B cell (primary cell): ENCODE measurements at places on chromosomes 1 and 21. TPM values are rescaled to one million over a fixed set of nuclear protein-coding genes. Genes with fewer than 3 reads are reported as not detected.

GRCh38 chr1:210236386-210236839 is 3.8 kb downstream of the SERTAD4 start:
- DNase-seq, result no peak

DNA sequence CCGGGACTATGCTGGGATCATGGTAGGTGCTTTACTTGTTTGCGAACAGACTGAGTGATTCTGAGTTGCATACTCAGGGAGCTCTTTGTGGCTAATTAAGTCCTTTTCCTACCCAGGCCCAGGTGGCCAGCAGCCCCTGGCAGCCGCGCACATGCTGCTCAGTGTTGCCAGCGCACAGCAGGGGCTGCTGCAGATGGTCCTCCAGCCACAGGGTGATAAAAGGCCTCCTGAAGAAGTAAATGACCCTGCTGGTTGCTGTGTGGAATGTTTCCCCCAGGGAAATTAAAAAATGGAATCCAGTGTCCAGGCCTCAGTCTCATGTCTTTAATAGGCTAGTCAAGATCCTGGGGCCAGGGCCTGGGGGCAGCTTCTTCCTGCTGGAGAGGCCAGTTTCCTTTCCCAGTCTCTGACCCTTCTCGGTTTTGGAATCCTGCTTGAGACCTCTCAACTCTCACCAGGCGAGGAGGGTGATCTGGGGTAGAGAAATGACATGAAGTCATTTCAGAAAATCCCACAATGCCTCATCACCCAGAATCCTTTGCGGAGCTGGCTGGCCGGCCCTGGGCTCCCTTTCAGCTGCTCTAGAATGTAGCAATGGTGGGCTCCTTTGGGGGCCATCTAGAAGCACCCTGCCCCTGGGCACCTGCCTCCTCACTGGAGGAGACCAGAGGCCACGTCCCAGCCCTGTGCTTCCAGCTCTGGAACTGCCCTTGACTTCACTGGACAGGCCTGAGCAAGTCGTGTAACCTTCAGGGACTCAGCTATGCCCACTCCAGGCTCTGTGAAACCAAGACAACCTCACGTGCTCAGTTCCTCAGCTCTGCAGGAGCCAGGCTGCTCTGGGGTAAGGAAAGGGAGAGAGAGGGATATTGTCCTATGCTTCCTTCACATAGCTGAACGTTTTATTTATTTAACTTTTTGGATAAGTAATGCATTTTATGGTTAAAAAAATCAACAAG is 131.4 kb downstream of the MRPS6 start:
- no peak for DNase-seq

DNA sequence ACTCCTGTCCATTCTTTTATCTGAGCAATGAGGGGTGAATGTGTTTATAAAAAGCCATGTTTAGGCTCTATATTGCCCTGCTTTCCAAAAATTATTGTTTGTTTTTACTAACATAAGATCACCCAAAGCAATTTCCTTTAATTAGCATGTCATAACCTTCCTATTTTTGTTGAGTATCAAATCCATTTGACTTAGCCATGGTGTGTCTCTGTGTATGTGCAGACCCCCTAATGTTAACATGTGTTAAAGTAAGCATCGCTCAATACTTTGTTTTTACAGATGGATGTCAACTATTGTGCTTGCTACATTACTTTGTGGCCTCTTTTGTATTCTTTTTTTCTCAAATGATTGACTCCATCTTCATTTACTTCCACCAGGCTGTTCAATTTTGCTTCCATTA is 585.4 kb downstream of the USP25 start:
- no peak for DNase-seq

- DNase-seq, result no peak
Measured at GRCh38 chr1:149846042-149846441, 53.3 kb upstream of the BOLA1 start.

DNA sequence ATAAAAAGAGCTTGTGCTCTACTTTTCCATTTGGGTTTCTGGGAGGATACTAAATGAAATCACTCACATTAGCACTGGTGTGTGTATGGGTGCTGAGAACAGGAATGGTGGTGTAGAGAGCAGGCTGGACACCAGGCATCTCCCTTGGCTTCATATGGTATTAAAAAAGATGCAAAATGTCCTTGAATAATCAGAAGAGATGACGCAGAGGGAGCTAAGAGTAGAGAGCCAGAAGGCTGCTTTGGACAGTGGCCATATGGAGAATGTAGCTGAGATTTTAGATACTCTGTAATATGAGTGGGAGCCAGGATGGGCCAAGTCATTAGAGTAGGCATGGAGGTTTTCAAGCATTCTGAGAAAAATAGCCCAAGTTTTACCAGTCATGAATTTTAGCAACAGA is 112.3 kb upstream of the ZRANB2 start:
- DNase-seq, result no peak

DNA sequence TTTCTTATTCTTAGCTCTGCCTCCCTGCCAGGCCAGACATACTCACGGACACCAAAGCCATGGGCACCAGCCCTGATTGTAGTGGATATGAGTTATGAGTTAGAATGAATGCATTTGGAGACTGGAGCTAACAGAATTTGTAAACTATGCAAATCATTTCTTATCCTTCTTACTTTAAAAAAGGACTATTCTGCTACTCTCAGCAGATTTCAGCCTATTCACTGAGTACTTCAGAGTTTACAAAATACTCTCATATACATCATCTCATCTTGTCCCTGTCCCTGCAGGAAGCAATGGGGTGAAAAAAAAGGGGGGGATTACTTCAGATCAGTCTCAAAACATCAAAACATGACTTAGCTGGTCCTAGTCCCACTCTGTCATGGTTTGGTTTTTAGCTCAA is 541.4 kb upstream of the PLXNA2 start:
- DNase-seq, result no peak

- no peak for DNase-seq
Measured at GRCh38 chr1:27192039-27192529, 37.2 kb upstream of the SLC9A1 start.

DNA sequence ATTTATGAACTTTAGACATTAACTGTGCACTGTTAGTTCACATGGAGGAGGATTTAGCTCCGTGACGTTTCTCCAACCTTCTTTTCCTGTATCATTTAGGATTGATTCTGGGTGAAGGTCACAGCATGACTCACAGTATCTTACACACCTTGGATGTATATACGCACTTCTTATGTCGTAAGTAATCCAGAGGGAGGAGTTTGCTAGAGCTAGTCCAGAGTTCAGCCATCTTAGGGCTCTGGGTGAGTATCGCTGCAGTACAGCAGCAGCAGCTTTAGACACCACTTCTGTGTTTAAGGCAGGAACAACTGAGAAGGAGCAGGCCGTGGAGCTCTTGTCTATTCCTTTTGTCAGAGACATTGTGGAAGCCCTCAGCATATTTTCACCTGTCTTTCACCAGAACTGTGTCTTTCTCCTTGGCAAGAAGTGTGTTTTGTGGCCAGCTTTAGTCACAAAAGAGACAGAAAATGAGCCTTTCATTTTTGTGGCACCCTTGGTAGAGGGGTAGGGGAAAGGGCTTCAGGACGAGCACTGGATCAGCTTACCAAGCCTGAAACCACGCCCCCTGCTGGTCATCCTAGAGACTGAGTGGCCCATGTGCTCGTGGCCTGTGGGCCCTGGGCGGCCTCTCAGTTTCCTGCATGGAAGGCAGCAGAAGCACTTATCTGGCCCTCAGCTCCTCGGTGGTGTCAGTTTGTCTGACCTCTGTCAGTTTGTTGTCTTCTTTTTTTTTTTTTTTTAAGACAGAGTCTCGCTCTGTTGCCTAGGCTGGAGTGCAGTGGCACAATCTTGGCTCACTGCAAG is 64.0 kb downstream of the ADARB1 start:
- peak; percentile 77 for DNase-seq

DNA sequence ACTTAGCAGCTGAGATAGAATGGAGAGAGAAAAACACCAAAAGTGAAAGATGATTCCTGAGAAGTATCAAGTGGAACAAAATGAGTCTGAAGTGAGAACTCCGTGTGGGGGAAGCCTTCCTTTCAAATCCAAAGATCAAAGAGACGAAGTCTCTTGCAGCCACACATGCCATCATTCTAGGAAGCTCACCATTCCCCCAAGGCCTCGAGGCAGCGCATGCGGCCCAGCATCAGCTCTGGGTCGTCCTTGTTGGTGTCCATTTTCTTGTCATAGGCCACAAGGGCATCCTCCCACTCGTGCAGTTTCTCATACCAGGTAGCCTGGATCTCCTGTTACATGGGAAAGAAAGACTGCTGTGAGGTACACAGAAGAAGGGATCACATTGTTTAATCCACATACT is 32.2 kb upstream of the ANGPTL7 start:
- DNase-seq, result no peak

DNA sequence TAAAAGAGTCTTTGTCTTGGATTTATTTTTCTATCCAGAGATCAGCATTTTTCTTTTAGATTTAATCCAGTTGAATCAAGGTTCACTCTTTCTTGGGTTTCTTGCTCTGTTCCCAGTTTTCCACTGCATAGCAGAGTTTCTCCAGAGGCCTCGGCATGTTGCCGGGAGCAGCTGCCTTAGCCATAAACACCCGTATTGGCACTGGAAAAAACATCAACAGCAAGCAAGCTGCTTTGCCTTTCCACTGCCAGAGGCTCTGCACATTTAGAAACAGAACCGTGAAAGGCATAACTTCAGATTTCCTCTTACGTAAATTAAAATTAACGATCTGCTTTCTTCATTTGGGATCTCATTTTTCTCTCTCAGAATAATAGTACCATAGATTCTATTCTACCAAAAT is 181.8 kb upstream of the L1TD1 start:
- DNase-seq, result no peak

GRCh38 chr1:173005196-173005864 is 45.4 kb downstream of the TNFSF18 start:
- no peak for DNase-seq

DNA sequence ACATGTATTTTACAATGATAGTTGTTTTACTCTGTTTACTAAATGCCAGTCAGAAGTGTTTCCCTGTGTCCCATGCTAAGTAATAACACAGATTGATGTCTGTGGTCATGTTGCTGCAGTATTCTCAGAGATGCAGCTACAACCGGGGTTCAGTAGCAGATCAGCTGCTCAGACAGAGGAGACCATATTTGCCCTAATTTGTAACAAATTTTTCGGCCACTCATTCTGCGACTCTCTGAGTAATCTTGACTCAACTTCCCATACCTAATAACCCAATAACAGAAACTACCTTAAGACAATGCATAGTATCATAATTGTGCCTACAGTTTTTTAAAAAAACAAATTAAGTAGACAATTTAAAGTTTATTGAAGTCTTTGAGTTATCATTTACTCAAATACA is 32.6 kb downstream of the NIBAN1 start:
- no peak for DNase-seq

DNA sequence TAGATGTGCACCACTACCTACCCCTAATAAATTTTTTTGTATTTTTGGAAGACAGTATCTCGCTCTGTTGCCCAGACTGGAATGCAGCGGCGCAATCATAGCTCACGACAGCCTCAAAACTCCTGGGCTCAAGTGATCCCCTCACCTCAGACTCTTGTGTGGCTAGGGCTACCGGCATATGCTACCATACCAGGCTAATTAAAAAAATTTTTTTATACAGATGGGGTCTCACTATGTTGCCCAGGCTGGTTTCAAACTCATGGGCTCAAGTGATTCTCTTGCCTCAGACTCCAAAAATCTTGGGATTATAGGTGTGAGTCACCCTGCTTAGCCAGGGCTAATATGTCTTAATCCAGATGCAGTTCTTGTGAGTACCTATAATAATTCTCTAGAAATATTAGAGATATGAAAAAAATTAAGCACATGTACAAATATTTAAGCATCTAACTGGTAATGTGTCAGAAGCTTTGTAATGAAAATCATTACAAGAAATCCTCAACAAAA is 9.5 kb downstream of the SORT1 start:
- DNase-seq, result no peak

- no peak for DNase-seq
Measured at GRCh38 chr1:103274886-103275285, 166.6 kb upstream of the COL11A1 start.

Gene TRABD2B
- not detected in 2 replicates for total RNA-seq

Gene SAMSN1
- total RNA-seq, result 53.1 and 57.6 TPM in 2 replicates

Gene LY9
- total RNA-seq, result 365 and 367 TPM in 2 replicates

Gene CNR2
- 45.6 and 47.4 TPM in 2 replicates for total RNA-seq

Gene TEDDM1
- total RNA-seq, result not detected in 2 replicates

Gene TRIM58
- total RNA-seq, result 0.68 and 0.84 TPM in 2 replicates

Gene BCL2L15
- 1.3 and 1.6 TPM in 2 replicates for total RNA-seq
